ENCODE measurements at places on chromosomes 16 and 17. TPM values are rescaled to one million over a fixed set of nuclear protein-coding genes. Genes with fewer than 3 reads are reported as not detected.
A peak's percentile ranks its signal among the peaks of the same experiment; 100 is the strongest.

GRCh38 chr17:37054894-37055293 lies 106.1 kb downstream of the AATF start:
- DNase-seq, result no peak

GRCh38 chr17:30780343-30780742 lies 44.1 kb downstream of the CRLF3 start:
- no peak for DNase-seq

- no peak for DNase-seq
Measured at GRCh38 chr17:681738-682529, 32.7 kb downstream of the VPS53 start.

- DNase-seq, result no peak
Measured at GRCh38 chr17:41415833-41416335, 8.5 kb downstream of the KRT37 start.

GRCh38 chr17:7029659-7030058 lies 6.2 kb upstream of the SLC16A13 start:
- peak; percentile 65 for DNase-seq

The ZNF75A gene
- total RNA-seq, result 9.8 TPM

The SMTNL2 gene
- not detected for total RNA-seq

The CMTM2 gene
- not detected for total RNA-seq

The EVI2A gene
- total RNA-seq, result 1.2 TPM

The POLR3E gene
- 27.0 TPM for total RNA-seq
